Non-pigmented ciliary epithelial cell (primary cell): ENCODE measurements at places on chromosomes 1 and 21.

DNA sequence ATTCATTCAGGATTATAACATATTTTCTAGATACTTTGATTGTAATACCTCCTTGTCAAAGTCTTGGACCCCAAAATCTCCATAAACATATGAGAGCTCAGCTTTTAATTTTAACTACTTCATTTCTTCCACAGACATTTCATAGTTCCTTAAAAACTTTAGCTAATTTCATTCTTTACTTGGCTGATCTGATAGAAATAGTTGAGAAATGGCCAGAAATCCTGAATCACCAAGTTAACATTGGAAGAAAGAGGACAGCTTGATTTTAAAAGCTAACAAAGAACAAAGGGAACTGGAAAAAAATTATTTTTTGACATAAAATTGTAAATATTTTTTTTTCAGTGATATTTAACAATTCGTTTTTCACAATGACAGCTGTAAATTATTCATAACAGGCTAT is 216.5 kb downstream of the NTNG1 start:
- no peak for DNase-seq

- DNase-seq = no peak
These were observed 13.8 kb upstream of the SLC2A7 start for GRCh38 chr1:9039761-9040658.

GRCh38 chr21:41780337-41781049 is 13.6 kb upstream of the RIPK4 start:
- no peak for DNase-seq

DNA sequence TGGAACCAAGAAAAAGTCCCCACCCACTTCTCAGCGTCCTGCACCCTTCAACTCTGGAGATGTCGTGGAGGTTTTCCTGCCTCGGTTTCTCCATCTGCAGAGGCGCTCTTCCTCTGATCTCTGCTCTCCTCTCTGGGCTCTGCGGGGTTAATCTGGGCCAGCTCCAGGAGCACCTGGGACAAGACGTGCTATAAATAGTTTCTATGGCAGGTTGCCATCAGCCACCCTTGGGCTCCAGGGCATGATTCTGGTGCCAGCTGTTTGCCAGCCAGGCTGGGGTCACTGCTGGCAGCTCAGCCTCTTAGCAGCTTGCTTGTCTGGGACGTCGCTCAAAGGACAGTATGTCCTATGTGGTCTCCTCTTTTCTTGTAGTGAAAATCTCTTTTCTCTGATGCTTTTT is 137.1 kb downstream of the ACTL8 start:
- no peak for DNase-seq

- no peak for DNase-seq
These were observed 54.2 kb downstream of the SLC2A1 start for GRCh38 chr1:42904434-42904833.

- no peak for DNase-seq
These were observed 137.1 kb downstream of the PBX1 start for GRCh38 chr1:164695956-164696665.

- DNase-seq = no peak
These were observed 482.5 kb downstream of the PTPRU start for GRCh38 chr1:29718791-29719190.

DNA sequence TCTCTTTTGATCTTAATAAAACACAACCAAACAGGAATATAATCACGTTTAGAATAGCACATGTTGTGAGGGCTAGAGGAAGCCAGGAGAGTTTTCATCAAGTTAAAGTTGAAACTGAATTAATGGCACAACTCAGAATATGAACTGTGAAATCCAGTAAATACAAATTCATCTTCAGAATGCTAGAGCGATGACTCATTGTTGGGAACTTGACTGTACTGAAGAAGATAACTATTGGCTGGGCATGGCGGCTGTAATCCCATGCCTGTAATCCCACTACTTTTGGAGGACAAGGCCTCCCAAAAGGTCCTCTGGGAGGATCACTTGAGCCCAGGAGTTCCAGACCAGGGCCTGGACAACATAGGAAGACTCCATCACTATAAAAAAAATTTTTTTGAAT is 8.8 kb downstream of the SYF2 start:
- DNase-seq = no peak

DNA sequence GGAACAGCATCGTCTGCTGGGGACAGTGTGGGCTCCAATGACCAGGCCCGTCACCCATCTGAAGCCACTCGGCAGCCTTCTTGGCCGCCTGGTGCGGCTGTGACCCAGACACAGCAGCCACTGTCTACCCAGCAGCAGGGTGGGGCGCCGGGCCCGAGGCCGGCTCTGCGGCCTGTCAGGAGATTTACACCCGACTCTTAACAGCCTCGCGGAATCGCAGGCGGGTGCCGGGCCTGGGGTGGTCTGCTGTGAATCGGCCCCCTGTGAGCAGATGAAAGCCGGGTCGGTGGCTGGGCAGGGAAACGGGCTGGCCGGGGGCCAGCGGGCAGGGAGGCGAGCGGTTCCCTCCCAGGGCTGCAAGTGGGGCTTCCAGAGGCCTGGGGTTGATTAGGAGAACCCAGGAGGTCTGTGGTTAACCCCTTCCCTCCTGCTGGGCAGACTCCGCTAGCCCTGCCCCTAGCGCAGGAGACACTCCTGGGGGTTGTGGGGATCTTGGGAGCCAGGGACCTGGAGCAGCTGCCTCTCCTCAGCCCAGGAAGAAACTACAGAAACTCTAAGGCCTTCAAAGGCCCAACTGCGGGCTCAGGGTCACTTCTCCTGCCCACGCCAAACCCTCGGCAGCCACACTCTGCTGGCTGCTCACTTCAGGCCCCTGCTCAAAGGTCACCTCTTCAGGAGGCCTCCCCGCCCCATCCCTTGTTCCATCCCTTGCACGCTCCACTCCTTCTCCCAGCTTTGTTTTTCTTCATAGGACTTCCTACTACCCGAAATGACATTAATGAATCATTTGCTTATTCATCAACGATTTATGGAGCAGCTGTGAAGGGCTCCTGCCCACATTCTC is 15.6 kb downstream of the RUNX3 start:
- DNase-seq = no peak

GRCh38 chr1:53417074-53417511 is 42.1 kb upstream of the DMRTB1 start:
- no peak for DNase-seq

DNA sequence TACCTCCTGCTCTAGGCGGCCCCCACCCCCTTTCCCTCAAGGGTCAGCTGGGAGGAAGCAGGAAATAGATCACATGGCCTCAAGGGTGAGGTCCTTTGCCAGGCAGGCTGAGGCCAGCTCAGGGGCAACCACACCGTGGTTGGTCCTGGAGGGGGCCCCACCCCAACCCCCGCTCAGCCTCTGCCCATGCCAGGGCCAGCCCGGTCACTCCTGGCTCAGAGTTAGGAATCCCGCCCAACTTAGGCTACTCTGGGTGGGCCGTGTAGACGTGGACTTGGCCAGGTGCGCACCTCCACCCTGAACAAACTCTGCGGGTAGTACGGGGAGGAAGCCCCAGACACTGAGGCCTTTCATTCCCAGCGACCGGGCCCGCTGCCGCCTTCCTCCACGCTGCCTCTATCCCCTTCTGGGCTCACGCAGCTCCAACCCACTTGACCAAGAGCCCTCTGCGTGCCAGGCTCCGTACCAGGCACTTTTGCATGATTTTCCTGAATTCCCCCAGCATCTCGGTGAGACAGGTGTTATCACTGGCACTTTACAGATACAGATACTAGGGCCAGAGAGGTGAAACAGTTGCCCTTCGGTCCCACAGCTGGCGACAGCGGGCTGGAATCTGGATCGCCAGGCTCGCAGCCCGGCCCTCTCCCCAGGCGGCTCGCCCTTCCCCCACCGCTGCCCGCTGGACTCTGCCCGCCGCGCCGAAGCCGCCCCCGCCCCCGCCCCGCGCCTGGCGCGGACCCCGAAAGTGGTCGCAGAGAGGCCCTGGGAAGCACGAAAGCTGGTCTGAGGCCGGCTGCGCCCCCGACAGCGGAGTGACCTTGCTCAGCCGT is 769 bp downstream of the GALE start:
- DNase-seq = no peak

GRCh38 chr1:214565310-214565709 is 13.9 kb upstream of the PTPN14 start:
- DNase-seq = no peak

DNA sequence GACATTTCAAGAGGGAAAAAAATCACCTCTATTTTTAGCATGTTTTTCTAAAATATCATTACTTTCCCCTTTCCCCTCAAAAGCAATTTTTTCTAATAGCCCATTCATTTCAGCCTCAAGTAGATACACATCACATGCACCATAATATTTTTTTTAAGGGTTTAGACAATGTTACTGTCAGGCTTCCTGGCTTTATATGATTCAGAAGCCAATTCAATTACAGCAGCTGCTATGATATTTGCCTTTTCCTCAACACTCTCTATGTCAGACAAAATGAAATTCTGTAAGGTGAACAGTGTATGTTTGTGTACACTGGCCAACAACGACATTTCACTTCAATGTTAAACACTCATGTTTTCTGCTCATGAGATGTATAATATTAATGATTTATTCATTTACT is 46.5 kb downstream of the OMA1 start:
- no peak for DNase-seq

DNA sequence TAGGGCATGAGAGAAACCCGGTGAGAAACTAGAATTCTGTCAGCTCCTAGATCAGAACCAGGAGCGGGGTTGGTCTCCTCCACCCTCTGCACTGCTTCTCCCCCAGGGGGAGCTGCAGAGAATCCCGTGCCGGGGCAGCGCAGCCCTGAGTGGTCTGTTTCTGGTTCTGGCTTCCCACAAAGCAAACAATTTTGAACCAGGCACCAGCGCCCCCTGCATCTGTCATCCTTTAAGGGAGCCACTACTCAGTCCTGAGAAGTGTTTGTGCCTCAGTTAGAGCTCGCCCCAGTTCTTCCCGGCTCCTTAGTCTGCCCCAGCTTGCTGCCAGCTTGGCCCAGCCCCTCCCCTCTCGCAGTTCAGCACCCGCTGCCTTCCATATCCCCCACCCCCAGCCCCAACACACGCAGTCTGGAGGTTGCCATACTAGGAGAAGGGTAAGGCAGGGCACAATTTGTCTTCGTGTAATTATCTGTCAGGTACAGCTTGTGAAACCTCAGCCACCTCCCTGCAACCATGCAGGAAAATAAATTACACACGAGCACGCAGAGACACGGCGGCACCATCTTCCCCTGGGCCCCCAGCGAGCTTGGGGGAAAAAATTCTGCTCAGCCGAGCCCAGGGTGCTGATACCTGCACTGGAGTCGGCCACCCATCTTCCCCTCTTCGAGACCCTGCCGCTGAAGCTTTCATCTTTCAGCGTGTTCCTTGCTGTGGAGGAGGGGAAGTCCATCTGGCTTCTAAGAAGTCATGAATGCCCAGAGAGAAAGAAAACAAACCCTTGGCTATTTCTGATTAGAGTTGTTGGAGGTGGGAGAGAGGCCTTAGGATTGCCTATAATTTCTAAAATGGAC is 62.6 kb upstream of the CD1D start:
- peak; percentile 11 for DNase-seq

DNA sequence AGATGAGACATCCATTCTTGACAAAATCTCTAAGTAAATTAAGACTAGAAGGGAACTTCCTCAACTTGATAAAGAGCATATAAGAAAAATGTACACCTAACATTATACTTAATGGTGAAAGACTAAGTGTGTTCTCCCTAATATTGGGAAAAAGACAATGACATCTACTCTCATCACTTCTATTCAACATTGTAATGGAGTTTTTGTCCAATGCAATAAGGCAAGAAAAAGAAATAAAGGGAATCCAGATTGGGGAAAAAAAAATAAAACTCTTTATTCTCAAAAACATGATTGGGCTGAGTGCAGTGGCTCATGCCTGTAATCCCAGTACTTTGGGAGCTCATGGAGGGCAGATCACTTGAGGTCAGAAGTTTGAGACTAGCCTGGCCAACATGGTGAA is 131.1 kb upstream of the JUN start:
- no peak for DNase-seq

- no peak for DNase-seq
These were observed 92.1 kb upstream of the ARTN start for GRCh38 chr1:43841321-43842174.

- no peak for DNase-seq
These were observed 1.0 kb downstream of the RNF223 start for GRCh38 chr1:1072849-1073742.

- no peak for DNase-seq
These were observed 16.2 kb downstream of the CLSTN1 start for GRCh38 chr1:9807541-9807940.

DNA sequence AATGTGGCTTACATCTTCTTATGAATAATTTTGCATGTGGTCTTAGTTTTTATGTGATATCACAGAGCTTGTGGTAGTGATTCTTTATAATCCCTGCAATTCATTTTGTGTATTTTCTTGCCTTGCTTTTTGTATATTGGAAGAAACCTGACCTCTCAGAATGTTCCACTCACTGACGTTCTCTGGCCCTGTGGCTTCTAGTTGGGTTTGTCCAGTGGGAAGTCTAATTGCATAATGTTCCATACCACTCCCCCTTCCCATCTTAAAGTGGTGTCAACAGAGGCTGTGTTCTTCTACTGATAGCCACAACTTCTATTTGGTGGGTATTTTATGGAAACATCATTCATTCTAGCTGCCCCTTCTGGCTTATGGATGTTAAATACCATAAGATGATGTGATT is 225.3 kb downstream of the BACH1 start:
- DNase-seq = no peak

- no peak for DNase-seq
These were observed 16.6 kb upstream of the BRWD1 start for GRCh38 chr21:39330001-39330400.

DNA sequence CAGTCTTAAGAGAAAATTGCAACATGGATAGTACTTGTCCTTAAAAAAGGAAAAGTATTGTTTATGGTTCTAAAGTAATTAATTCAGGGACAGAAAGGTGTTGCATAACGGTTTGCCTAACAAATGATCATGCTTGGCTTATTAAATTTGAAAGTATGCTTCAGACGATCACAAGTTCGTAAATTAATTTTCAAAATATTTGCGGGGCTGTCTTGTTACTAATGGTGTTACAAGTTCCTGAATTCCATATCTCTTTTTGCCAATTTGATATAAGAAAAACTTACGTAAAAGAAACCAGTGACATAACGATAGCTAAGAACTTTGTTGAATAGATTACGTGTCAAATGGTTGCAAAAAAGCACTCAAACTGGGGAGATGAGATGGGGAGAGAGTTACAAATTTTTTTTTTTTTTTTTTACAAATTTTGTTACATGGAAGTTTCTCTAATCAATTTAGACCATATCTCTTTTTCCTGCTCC is 1.3 kb downstream of the AGO3 start:
- DNase-seq = no peak

DNA sequence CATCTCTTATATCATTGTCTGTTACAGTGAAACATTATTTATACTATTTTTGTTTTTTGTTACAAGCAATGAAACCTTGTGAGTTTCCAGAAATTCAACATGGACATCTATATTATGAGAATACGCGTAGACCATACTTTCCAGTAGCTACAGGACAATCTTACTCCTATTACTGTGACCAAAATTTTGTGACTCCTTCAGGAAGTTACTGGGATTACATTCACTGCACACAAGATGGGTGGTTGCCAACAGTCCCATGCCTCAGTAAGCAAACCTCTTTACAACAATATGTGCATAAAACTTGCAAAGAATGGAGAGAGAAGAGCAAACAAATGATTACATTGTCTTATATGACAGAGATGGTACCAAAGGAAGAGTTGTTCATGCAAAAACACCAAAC is 22.4 kb downstream of the CFHR4 start:
- DNase-seq = no peak

GRCh38 chr1:28028873-28029654 is 59.3 kb downstream of the EYA3 start:
- DNase-seq = no peak
